ENCODE measurements at places on chromosomes 3 and 15.

DNA sequence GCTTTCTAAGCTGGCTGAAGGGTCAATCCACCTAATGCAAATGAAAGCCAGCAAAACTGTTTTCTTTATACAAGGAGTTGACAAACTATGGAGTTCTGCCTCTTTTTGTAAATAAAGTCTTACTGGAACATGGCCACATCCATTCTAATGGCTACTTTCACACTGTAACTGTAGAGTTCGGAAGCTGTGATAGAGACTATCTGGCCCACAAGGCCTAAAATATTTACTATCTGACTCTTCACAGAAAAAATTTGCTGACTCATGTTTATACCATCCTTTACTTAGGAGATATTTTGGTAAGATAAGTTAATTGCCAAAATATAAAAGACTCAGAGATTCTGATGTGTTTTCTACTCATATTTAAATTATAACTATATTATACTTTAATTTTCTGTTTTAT, 93.7 kb upstream of the GK5 start:
- DNase-seq: no peak

- no peak for DNase-seq
These were observed 3.3 kb upstream of the UBL7 start for GRCh38 chr15:74464216-74464615.

- no peak for DNase-seq
These were observed 22.4 kb downstream of the TJP1 start for GRCh38 chr15:29799859-29800258.

DNA sequence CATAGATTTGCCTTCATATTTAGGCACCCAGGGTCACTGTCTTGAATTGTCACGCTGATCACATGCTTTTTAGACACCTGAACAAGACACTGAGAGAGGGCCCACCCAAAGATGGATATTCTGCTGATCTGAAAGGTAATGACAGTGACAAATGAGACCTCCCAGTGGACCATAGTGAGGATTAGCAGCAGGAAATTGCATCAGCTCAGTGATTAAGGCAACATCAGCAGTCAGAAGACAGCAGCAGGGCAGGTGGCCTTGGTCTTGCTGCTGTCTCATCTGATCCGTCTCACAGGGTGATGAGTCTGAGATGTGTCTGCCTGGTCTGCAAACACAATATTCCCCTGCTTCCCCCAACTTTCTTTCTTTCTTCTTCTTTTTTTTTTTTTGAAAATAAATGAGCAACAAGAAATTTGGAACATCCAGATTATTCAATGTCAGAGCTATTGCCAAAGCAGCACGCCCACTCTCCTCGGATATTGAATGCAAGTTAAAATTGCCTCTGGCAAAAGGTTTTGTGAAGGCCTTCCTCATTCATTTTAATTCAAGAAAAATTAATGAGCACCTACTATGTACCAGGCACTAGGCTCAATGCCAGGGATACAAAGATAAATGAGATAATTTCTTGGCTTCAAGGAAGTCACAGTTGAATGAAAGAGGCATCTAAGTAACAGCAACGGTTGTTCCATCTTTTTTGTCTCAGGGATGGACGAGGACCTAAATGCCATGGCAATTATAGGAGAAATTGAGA, 14.1 kb downstream of the OTOL1 start:
- DNase-seq: no peak
